ENCODE measurements at places on chromosomes 5 and 9.

DNA sequence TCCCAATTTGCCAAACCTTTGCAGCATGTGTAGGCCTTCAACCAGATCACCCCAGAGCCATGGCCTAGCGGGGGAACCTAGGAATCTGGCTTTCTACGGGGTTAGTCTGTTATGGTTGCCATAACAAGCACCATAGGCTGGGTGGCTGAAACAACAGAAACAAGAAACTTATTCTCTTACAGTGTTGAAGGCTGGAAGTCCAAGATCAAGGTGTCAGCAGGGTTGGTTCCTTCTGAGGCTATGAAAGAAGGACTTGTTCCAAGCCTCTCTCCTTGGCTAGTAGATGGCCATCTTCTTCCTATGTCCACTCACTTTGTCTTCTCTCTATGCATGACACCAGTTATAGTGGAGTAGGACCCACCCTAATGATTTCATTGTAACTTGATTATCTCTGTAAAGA, 6.1 kb downstream of the FGF1 start:
- no peak for DNase-seq

DNA sequence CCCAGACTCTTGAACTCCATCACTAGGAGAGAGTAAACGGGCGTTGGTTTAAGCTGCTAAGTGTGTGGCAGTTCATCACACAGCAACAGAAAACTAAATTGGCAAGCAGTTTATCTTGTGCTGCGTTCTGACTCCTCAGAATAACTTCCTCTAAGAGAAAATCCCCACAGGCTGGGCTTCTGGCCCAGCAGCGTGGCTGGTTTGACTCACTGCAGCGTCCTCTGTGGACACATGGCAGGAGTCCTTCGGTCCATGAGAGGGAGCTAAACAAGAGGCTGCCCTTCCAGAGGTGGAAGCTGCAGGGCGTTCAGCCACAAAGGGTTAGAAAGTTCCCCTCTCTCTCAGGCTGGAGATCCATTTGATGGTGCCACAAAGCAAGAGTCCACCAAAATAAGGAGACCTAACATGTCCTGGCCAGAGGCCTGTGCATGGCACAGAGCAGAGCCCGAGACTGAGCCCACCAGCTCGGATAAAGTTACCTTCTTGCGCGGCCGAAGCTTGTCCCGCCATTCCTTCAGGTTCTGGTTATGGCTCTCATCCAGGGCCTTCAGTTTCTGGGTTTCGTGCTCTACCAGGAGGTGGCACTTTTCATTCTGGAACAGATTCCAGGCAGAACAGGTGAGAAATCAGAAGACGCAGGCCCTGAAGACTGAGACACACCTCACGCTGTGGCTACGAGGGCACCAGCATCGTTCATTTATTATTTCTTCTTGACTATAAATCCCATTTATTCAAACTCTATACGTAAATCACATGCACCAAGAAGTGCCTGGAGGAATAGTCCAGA, 46.2 kb upstream of the FBXW11 start:
- peak; percentile 20 for DNase-seq

GRCh38 chr5:6181147-6181729, 197.1 kb downstream of the MED10 start:
- no peak for DNase-seq

DNA sequence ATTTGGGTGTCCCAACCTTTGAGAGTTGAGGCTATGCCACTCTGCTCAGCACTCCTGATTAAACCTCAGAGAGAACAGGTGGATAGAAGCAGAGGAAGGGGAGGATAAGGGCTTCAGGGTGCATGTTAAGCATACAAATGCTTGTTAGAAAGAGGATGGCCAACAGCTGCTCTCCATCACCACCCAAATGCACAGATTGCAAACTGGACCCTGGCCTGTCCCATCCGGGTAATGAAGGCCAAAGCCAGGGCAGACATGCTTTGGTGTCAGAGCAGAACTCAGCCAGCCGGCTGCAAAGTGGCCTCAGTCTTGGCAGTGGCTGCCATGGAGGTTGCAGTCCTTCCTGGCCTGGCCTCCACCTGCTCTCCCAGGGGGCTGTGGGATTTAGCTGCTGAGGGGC, 84.3 kb downstream of the SIL1 start:
- no peak for DNase-seq

- peak; percentile 32 for DNase-seq
These were observed 301.4 kb downstream of the MLLT3 start for GRCh38 chr9:20320921-20321320.

DNA sequence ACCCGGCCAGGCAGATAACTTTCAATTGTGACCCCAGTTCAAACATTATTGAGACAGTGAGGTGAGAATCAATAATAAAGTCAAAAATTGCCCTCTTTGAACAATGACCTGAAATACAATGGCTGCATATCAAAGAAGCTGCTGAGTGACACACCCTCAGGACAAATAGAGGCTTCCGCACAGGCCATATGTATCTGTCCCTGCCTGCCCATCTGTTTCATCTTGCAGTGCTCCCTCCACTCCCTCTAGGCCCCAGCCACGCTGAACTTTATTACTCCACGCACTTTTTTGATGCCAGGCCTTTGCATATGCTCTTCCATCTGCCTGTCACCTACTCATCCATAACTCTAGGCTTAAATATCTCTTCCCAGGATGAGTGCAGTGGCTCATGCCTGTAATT, 15.9 kb upstream of the PFDN1 start:
- DNase-seq, result no peak

DNA sequence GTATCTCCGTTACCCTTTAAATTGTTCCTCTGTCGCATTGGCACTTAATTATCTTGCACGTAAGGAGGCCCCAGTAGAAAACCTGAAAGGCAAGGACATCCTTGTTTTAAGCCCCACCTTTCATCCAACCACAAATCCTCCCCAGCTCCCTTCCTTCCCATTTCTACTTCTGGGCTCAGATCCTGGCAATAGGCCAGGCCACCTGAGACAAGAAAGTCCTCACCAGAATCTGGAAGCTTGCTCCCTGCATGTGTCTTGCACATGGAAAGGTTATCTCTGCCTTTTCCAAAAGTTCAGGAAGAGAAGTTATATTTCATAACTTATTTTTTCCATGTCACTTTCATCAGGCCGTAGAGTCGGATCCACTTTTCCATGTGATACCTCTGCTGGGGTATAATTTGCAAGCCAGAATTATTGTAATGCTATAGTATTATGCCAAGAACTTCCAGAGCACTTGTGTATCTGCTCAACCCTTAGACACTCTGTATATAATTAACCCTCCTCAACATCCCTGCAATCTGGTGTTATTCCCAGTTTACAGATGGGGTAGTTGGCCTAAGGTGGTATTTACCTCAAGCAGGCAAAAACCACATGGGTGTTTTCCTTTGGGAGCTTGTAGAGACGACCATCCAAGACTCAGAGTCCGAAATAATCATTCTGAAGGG, 2.6 kb upstream of the SHB start:
- no peak for DNase-seq

GRCh38 chr9:108290839-108291585, 564.8 kb downstream of the ACTL7B start:
- DNase-seq, result no peak

DNA sequence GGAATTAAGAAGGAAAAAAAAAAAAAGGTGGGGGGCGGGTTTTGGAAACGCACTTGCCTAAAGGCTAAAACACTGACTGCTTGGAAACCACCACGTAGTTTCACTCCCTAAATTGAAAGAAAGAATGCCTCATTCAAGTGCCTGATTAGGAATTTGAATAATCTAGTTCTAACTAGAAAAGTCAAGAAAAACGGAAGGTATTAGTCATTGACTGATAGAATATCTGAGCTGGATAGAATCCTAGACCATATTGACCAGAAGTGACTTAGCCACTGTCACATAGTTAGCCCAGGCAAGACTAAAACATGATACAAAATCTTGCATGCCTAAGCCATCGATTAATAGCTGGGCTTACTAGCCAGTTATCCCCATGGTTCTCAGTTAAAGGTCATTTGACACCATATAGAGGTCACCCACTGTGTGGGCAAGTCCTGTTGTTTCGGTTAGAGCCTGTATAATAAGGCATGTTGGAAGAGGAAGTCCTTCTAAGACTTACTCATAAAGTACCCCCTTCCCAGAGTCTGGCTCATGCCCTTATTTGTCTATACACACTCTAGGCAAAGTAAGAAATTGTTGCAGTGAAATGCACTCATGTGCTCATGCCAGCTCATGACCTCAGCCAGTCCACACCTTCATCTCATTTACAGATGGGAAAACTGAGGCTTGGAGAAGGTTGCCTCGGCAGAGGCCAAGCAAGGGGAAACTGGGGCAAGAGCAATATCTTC, 40.2 kb downstream of the SH3RF2 start:
- no peak for DNase-seq

DNA sequence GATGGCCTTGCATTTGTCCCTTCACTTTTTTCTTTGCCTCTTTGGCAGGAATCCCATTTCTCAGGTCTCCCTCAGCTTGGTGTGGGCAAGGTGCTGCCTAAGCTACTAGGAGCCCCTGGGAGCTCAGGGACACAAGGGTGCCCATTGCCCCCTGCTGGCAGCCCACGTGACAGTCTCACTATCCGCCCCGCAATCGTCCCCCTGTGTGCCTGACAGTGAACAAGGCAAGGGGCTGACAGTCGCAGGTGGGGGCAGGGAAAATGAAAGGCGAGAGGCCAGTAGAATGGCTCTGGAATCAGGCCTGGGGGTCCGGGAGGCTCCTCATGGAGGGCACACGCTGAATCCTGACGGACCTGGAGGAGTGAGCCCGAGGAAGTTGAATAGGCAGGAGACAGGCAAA, 2.0 kb upstream of the PCDH12 start:
- no peak for DNase-seq
